ENCODE measurements at places on chromosomes 11 and 22.
A peak's percentile ranks its signal among the peaks of the same experiment; 100 is the strongest.

- DNase-seq, result no peak
Measured at GRCh38 chr11:44033411-44033850, 14.3 kb upstream of the ACCSL start.

GRCh38 chr11:67276781-67277230 is 10.5 kb downstream of the GRK2 start:
- DNase-seq, result no peak

GRCh38 chr11:59556115-59556916 is 45.0 kb downstream of the OR4D9 start:
- peak; percentile 18 for DNase-seq

- DNase-seq, result no peak
Measured at GRCh38 chr11:125675196-125675595, 5.5 kb downstream of the ACRV1 start.

DNA sequence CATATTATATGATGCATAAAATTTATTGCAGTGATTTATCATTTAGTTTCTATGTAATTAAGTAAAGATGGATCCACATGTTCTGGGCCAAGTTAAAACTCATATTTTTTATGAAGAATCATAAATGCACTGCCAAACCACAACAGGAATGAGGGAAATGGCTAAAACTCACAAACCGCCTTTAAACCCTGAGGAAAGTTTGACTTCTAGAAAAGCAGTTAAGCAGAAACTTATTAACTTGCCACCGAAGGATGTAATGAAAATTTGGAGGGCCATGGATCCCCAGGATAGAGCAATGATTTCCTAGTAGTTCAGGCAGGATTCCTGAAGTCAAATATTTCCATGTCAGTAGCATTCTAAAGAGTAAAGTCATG is 218.3 kb upstream of the CTSC start:
- DNase-seq, result no peak

GRCh38 chr11:58830673-58831301 is 13.7 kb downstream of the GLYATL2 start:
- DNase-seq, result no peak

GRCh38 chr11:118434553-118435289 is 1.6 kb upstream of the KMT2A start:
- no peak for DNase-seq

DNA sequence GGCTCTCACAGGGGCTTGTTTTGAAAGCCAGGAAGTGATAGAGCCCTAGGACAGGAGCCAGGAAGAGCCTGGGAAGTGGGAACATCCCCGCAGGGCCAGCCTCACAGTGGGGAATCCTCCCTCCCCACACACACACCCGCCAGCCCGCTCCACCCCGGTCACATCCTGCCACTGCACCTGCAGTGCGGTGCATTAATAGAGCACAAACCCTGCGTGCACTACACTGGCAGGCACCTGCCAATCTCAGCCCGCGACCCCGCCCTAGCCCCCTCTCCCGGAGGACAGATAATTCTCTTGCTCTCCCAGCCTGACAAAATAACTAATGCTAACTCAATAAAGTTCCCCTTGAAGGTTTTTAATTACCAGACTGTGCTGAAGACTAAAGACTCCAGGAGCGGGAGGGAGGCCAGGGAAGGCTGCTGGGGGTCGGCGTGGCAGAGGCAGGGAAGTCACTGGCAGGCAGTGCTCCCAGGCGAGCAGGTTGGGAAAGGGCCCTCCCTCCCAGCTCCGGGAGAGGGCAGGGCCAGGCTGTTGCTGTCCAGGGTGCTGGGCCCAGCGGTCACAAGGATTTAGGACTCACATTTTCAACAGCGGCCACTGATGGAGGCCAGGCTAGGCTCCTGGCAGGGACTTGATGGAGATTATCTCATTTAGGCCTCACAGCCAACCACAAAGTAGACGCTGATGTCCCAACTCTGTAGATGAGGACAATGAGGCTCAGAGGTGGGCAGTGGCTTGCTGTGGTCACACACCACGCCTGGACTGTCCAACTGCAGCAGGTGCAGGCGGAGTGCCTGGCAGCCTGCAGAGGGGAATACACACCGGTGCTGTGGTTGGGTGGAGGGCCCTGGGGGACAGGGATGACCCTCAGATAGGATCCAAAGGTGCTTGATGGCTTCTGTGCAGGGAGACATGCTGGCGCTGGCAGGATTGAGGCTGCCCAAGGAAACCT is 23.9 kb upstream of the TCF20 start:
- DNase-seq, result no peak

- DNase-seq, result no peak
Measured at GRCh38 chr22:31695423-31695822, 33.4 kb upstream of the PISD start.

DNA sequence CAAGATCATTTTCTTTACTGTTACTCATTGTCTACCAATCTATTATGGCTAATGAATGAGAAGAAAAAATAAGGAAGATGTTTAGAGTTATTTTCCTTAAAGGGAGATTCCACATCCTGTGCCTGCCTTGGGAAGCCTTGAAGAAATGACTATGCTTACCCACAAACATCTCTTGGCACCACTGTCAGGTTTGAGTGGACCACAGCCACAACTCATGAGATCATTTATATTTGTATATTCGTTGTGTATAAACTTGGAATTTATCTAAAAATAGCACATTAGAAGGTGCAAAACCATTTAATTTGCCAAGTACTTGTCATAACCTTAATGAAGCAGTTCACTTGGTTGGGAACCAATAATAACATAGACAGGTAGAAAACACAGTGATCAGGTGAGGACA is 740.8 kb downstream of the DLG2 start:
- DNase-seq, result no peak

- no peak for DNase-seq
Measured at GRCh38 chr11:71988050-71988449, 10.7 kb upstream of the IL18BP start.

- no peak for DNase-seq
Measured at GRCh38 chr11:40401132-40401853, 1058.2 kb downstream of the LRRC4C start.

DNA sequence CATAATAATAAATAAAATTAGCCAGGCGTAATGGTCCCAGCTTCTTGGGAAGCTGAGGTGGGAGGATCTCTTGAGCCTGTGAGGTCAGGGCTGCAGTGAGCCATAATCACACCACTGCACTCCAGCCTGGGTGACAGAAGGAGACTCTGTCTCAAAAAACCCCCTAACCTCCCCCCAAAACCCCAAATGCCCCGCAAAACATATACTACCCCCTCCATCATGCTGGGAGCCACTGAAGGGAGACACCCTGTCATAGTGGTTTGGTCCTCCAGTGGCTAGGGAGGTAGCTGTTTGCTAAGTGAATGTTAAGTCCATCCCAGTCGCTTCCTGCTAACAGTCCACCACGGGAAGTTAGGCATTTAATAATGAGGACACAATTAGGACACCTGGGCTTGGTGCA is 125.0 kb downstream of the ABTB2 start:
- DNase-seq, result no peak

GRCh38 chr22:35605851-35606481 is 11.2 kb downstream of the MB start:
- no peak for DNase-seq

- DNase-seq, result no peak
Measured at GRCh38 chr22:18066181-18066859, 11.5 kb upstream of the PEX26 start.

DNA sequence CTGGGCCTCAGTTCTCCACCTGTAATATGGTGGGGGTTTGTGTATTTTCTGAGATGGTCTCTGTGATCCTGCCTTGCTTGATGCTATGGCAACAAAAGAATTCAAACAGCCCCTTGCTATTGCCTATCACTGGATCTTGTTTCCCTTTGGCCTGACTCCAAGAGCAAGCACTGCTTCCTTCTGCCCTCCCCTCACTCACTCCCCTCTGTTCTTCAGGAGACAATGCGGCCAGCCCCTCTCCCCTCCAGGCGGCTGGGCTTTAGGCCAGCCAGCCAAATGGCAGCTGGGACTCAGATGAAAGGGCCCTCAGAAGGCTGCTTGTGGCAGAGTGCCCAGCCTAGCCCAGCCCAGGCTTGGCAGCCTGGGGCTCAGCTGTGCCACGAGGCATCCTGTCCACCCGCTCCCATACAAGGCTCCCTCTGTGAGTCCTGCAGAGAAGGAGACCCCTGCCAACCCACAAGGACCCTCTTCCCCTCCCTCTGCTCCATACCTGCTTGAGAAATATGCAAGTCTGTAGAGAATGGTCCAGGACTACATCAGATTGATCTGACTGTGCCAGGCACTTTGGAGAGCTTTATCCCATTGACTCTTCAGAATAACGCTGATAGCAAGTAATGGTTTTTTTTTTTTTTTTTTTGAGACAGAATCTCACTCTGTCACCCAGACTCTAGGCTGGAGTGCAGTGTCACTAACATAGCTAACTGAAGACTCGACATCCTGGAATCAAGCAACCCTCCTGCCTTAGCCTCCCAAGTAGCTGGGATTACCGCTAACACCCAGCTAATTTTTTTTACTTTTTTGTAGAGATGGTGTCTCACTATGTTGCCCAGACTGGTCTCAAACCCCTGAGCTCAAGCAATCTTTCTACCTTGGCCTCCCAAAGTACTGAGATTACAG is 7.6 kb upstream of the KCTD14 start:
- no peak for DNase-seq

GRCh38 chr11:122578171-122578825 is 77.2 kb upstream of the UBASH3B start:
- DNase-seq, result no peak

GRCh38 chr11:121350314-121351082 is 57.9 kb downstream of the SC5D start:
- no peak for DNase-seq

DNA sequence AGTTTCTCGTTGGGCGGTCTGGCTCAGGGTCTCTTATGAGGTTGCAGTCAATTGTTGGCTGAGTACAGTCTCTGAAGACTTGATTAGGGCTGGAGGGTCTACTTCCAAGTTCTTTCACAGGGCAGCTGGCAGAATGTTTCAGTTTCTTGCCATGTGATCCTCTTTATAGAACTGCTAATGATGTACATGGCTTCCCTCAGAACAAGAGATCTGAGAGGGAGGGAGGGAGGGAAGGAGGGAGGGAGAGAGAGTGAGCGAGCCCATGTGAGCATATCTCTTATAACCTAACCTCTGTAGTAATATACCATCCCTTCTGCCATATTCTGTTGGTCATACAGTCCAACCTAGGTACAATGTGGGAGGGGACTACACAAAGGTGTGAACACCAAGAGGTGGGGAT is 2.7 kb upstream of the CCDC15 start:
- no peak for DNase-seq

- no peak for DNase-seq
Measured at GRCh38 chr11:128764424-128765095, 70.7 kb downstream of the FLI1 start.

- no peak for DNase-seq
Measured at GRCh38 chr11:37721485-37721884, 1123.4 kb upstream of the RAG2 start.

DNA sequence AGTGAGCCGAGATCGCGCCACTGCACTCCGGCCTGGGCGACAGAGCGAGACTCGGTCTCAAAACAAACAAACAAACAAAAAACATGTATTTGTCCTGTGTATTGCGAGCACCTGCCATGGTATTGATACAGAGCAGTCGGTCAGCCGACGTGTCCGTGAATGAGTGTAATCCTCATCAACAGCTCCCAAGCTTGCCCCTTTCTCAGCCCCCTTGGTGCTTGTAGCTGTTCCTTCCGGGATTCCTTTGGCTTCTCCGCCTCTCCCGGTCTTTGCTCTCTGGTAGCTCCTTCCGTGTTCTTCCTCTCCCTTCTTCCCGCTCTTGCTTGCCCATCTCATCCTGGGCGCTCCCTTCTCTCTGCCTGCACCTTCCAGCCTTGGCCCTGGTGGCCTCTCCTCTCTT is 10.9 kb downstream of the ZNF74 start:
- no peak for DNase-seq

GRCh38 chr11:15941206-15941770 is 415.1 kb downstream of the SOX6 start:
- DNase-seq, result no peak

DNA sequence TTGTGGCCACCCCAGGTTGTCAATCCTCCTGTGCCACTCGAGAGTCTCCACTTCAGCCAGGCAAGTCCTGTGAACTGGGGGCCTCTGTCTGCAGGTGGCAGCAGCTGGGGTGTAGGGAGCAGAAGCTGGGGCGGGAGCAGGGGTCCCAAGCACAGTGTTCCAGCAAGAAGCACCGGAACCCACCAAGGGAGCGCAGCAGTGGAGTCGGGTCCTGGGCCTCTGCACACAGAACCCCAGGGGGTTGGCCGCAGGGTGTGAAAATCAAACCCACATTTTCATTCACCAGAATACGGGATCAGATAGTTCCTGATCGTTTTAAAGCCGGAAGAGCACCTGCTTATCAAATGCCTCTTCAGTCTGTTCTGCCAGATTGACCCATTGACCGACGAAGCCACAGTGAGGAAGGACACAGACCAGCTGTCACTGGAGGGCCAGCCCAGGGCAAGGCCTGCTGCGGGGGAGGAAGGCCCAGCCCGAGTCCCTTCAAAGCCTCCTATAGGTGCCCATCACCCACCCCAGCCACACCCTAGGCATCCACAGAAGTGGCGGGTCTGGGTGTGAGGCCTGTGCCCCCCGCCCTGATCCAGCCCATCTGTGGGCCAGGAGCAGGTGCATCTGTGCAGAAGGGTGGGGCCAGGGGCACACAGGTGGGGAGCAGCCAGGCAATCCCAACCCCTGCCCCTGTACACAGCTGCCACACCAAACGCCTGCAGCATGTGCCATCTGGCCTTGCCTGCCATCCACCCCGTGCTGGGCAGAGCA is 34.1 kb downstream of the RSPH14 start:
- no peak for DNase-seq

DNA sequence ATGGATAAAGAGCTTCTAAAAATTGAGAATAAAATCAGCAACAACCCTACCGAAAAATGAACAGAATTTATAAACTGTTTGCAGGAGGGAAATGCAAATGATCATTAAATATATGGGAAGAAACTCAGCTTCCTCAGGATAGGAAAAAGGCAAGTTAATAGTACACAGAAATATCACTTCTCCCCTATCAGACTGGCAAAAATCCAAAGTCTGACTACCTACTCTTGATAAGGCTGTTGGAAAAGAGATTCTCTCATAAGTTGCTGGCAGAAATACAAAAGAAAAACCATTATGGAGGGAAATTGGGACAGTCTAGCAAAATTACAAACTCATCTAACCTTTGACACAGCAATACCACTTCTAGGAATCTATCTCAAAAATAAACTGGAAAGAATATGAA is 100.9 kb upstream of the LDLRAD3 start:
- no peak for DNase-seq

Measured in activated CD8-positive, alpha-beta memory T cell treated with anti-CD3 and anti-CD28 coated beads for 1 hour (primary cell).